ENCODE measurements at places on chromosomes 7 and 10.

- DNase-seq, result peak; percentile 33
Measured at GRCh38 chr10:125024497-125025234, 82.7 kb downstream of the ZRANB1 start.

GRCh38 chr10:132748545-132749370 is 37.2 kb downstream of the NKX6-2 start:
- no peak for DNase-seq

DNA sequence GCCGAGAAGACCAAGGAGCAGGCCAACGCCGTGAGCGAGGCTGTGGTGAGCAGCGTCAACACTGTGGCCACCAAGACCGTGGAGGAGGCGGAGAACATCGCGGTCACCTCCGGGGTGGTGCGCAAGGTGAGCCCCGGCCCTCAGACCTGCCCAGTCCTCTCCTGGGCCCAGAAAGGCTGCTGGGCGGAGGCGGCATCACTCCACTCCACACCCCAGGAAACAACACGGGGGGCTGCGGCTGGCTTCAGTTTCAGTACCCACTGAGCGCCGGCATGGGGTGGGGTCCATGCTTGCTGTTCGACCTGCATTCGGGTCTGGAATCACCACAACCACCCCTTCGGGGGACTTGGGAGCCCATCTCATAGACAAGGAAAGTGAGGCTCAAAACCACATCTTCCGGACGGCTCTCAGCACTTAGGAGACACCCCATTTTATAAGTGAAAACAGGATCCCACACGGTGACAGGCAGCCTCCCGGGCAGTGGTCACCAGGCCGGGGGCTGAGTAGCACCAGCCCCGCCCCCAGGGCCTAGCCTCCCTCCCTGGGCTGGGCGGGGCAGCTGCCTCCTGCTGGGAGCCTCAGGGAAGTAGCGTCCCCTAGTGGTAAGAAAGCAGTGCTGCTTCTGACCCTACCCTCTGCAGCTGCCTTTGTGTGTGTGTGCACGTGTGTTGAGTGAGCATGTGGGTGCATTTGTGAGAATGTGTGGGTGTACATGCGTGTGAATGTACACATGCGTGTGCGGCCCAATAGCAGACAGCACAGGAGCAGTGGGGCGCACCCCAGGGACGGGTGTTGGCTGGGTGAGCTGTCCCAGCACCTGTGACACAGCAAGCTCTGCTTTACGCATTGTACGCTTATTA is 1.8 kb downstream of the SNCG start:
- no peak for DNase-seq

GRCh38 chr7:13826752-13827151 is 162.7 kb downstream of the ETV1 start:
- no peak for DNase-seq

DNA sequence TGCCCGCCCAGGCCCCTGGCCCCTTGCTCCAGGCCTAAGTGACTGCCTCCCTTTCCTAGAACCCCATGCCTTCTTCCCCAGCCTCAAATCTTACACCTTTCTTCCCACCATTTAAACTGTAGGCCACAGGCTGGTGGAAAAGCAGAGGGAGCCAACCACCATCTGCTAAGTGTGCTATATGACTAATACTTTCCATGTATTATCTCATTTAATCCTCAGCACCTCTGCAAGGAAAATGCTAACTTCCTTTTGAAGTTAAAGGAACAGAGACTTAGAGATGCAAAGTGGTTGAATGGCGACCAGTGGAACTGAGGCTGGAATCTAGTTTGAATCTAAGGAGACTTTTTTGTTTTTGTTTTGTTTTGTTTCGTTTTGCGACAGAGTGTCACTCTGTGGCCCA is 17.8 kb upstream of the MTPAP start:
- DNase-seq, result no peak

- no peak for DNase-seq
Measured at GRCh38 chr10:124053971-124054370, 39.4 kb downstream of the CHST15 start.

DNA sequence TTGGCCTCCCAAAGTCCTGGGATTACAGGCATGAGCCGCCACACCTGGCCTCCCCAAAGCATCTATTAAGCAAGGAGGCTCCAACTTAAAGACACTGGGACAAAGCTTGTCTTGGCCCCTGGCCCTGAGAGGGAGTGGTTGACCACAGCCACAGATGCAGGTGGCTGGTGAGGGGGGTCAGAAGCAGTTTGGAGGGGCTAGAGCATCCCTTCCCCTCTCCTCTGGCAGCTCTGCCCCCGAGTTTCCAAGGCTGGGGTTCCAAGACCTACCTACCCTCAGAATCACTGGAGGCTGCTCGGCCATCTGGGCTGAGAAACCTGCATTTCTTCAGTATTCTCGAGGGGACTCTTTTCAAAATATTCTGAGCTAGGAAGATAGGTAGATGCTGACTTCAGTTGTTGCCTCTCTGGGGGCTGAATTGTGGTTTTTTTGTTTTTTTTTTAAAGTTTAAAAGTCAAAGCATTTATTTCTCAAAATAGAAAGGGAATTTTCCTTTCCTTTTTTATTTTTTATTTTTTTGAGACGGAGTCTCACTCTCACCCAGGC is 32.6 kb downstream of the DDIT4 start:
- no peak for DNase-seq

GRCh38 chr7:100126931-100127865 is at the start of gene MBLAC1:
TSS of gene MBLAC1 (plus strand) at chr7:100126967. CDS start at chr7:100127396, 429 bp downstream.
- peak; percentile 92 for DNase-seq

DNA sequence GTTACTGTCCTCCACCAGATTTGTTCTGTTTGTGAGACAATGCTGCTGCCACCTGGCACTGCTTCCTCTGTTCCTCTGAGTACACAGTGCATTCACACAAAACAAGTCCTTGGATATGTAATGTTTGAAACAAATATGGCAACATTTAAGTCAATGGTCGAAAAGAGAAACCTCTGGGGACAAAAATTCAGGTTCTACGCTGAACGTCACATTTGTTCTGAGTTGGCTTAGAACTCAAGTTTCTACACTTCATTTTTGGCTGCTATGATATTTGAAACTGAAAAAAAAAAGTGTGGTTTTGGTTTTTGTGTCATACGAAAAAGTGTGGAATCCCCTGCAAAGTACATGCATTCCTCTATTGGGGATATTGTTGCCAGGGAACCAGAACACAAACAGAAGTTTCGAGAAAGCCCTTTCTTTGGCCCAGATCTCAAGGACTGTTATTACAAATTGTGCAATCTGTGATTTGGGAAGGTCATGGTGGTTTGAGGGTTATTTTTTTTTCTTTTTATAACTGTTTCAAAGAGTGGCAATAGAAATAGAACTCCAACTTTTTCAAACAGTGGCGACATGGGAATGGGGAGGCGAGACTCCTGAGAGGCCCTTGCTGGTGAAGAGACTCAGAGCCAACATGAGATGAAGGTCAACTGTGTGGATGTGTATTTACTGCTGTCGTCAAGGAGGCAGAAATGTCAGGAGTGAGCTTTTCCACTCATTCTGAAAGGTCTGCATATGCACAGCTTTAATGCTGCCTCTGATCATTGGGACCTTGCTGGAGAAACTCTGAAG is 127.5 kb downstream of the CUBN start:
- DNase-seq, result no peak

GRCh38 chr10:5041471-5042023 is 37.9 kb upstream of the AKR1C2 start:
- DNase-seq, result no peak

GRCh38 chr7:157885140-157885539 is 548.3 kb downstream of the DNAJB6 start:
- DNase-seq, result no peak

DNA sequence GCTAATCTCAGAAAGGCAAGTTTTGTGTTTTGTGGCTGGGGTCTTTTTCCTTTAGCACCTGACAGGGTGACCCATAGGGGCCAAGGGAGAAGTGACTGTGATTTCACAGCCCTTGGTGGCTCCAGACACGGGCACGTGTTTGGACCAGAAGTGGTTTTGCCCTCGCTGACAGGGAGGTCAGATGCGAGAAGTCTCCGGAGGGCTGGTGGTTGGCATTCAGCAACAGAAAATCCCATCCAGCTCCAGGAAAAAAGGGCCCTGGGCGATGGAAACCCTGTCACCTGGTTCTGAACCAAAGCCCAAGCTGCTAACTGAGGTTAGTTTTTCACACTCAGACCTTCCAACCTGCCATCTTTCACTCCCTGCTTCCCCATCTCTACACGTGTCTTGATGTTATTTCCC is 272.9 kb downstream of the TRIL start:
- DNase-seq, result peak; percentile 88

- DNase-seq, result no peak
Measured at GRCh38 chr10:10845826-10846503, 171.7 kb upstream of the CELF2 start.

Measured in posterior cingulate gyrus (tissue), 11 donors.